Sigmoid colon (tissue), 7 donors: ENCODE measurements at places on chromosomes 3 and 15. TPM values are rescaled to one million over a fixed set of nuclear protein-coding genes. Genes with fewer than 3 reads are reported as not detected.

GRCh38 chr3:69306239-69307185, 79.4 kb downstream of the FRMD4B start:
- DNase-seq = peak; percentile 90
- no peak overlapping the region for H3K4me3 ChIP-seq
- no peaks in the 10 kb centered on the region for H3K36me3 ChIP-seq
- peak overlapping the region; percentile 67 for H3K27ac ChIP-seq

- no peaks in the 10 kb centered on the region for H3K4me1 ChIP-seq
- H3K36me3 ChIP-seq = no peaks in the 10 kb centered on the region
- peak overlapping the region; percentile 19 for H3K4me3 ChIP-seq
- peak overlapping the region; percentile 64 for H3K27ac ChIP-seq
- H3K27me3 ChIP-seq = no peaks in the 10 kb centered on the region
Measured at GRCh38 chr15:48896869-48897814, 19.2 kb downstream of the EID1 start.

- no peak overlapping the region for H3K27ac ChIP-seq
- no peaks in the 10 kb centered on the region for H3K4me1 ChIP-seq
- no peak for DNase-seq
Measured at GRCh38 chr3:100581650-100582049, 27.8 kb upstream of the ADGRG7 start.

- no peak overlapping the region for H3K4me3 ChIP-seq
- H3K4me1 ChIP-seq = peaks cover 2% of the 10 kb centered on the region
- H3K36me3 ChIP-seq = no peaks in the 10 kb centered on the region
- peak; percentile 87 for DNase-seq
- H3K27ac ChIP-seq = peak overlapping the region; percentile 79
Measured at GRCh38 chr15:52651868-52652267, 27.3 kb downstream of the ATOSA start.

DNA sequence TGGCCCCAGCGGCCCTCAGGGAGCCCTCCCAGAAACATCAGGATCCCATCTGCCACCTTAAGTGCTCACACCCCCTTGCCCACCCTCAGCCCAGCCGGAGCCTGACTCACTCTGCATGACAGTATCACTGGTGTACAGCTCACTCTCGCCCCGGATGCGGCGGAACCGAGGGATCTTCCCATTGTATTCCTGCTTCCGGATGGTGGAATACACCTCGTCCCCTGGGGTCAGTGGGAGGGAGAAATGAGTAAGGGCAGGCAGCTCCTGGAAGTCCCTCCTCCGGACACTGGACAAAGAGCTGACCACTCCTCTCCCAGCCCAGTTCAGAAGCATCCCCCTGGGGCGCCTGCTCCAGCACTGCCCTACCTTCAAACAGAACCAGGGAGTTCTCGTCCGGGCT, 16.5 kb downstream of the SEMA7A start:
- no peak for DNase-seq
- no peaks in the 10 kb centered on the region for H3K4me1 ChIP-seq
- H3K36me3 ChIP-seq = no peaks in the 10 kb centered on the region
- no peak overlapping the region for H3K27ac ChIP-seq
- no peak overlapping the region for H3K4me3 ChIP-seq

GRCh38 chr3:85180-85579, 111.4 kb upstream of the CHL1 start:
- no peak for DNase-seq
- H3K4me1 ChIP-seq = no peaks in the 10 kb centered on the region
- H3K27ac ChIP-seq = no peak overlapping the region
- no peaks in the 10 kb centered on the region for H3K36me3 ChIP-seq
- no peak overlapping the region for H3K4me3 ChIP-seq
- no peaks in the 10 kb centered on the region for H3K27me3 ChIP-seq

- H3K36me3 ChIP-seq = no peaks in the 10 kb centered on the region
- no peaks in the 10 kb centered on the region for H3K4me1 ChIP-seq
- H3K27me3 ChIP-seq = peaks cover 28% of the 10 kb centered on the region
Measured at GRCh38 chr3:64445109-64445943, 220.1 kb upstream of the PRICKLE2 start.

DNA sequence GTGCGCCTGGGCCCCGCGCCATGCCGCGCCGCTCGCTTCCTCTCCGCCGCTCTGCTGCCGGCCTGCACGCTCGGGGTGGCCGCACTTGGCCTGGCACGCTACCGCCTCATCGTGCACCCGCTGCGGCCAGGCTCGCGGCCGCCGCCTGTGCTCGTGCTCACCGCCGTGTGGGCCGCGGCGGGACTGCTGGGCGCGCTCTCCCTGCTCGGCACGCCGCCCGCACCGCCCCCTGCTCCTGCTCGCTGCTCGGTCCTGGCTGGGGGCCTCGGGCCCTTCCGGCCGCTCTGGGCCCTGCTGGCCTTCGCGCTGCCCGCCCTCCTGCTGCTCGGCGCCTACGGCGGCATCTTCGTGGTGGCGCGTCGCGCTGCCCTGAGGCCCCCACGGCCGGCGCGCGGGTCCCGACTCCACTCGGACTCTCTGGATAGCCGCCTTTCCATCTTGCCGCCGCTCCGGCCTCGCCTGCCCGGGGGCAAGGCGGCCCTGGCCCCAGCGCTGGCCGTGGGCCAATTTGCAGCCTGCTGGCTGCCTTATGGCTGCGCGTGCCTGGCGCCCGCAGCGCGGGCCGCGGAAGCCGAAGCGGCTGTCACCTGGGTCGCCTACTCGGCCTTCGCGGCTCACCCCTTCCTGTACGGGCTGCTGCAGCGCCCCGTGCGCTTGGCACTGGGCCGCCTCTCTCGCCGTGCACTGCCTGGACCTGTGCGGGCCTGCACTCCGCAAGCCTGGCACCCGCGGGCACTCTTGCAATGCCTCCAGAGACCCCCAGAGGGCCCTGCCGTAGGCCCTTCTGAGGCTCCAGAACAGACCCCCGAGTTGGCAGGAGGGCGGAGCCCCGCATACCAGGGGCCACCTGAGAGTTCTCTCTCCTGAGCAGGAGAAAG, 951 bp downstream of the GPR62 start:
- H3K36me3 ChIP-seq = no peaks in the 10 kb centered on the region
- H3K27ac ChIP-seq = peak overlapping the region; percentile 81
- H3K4me1 ChIP-seq = peaks cover 13% of the 10 kb centered on the region

DNA sequence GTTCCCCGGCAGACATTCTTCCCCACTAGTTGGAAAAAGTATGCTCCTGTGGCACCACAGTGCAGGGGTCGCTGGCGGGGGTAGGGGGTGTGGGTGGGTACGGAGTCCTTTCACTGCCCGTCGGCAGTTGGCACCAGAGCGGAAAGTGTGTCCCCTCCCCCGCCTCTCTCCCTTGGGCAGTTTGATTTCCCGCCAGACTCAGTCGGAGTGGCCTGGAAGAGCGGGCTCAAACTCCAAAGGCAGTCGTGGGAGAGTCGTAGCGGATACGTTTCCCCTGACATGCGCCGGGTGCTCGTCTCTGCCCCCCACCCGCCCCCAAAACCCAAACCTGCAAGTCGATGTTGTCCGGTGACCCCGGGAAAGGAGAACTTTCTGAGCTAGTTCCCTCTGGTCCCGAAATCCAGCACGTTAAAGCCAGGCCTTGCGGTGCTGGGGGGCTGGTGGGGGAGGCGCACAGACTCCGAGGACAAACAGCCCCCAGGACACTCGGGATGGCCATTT, 4.4 kb upstream of the FOXB1 start:
- H3K36me3 ChIP-seq = no peaks in the 10 kb centered on the region
- DNase-seq = no peak
- H3K4me3 ChIP-seq = no peak overlapping the region
- H3K27ac ChIP-seq = no peak overlapping the region
- peaks cover 100% of the 10 kb centered on the region for H3K27me3 ChIP-seq

- no peak overlapping the region for H3K27ac ChIP-seq
- H3K4me3 ChIP-seq = no peak overlapping the region
- no peaks in the 10 kb centered on the region for H3K27me3 ChIP-seq
- no peak for DNase-seq
- H3K4me1 ChIP-seq = peaks cover 11% of the 10 kb centered on the region
- H3K36me3 ChIP-seq = no peaks in the 10 kb centered on the region
Measured at GRCh38 chr15:39332846-39333245, 248.0 kb upstream of the THBS1 start.

FANCD2OS gene
- not detected for polyA plus RNA-seq

CHRFAM7A gene
- polyA plus RNA-seq = 0.60 TPM
